Smooth muscle cell of the brain vasculature (primary cell): ENCODE measurements at places on chromosomes 1 and 21.

DNA sequence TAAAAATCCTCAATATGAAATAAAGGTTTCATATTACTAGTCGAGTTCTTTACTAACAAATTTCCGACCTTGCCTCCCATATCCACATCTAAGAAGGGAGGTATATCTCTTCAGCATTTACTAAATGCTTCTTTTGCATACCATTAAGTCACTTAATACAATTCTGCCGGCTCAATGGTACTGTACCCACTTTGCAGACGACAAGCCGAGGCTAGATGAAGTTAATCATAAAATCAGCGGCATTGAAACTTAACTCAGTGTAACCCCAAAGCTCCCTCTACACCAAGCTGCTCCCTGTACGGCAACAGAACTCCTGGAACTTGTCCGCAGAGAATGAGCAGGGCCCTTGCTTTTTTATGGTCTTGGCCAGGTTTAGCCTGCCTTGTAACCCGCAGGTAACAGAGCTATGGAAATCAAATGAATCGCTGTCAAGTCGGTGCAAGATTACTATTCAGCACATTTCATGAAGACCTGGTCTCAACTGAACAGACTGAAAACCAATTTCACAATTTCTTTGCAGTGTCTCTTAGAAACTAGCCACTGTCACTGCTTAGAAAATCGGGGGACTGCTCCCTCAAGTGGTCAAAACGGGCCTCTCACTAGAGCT lies 738 bp downstream of the INTS7 start:
- no peak for DNase-seq

GRCh38 chr1:177739780-177740179 lies 230.1 kb downstream of the SEC16B start:
- no peak for DNase-seq

DNA sequence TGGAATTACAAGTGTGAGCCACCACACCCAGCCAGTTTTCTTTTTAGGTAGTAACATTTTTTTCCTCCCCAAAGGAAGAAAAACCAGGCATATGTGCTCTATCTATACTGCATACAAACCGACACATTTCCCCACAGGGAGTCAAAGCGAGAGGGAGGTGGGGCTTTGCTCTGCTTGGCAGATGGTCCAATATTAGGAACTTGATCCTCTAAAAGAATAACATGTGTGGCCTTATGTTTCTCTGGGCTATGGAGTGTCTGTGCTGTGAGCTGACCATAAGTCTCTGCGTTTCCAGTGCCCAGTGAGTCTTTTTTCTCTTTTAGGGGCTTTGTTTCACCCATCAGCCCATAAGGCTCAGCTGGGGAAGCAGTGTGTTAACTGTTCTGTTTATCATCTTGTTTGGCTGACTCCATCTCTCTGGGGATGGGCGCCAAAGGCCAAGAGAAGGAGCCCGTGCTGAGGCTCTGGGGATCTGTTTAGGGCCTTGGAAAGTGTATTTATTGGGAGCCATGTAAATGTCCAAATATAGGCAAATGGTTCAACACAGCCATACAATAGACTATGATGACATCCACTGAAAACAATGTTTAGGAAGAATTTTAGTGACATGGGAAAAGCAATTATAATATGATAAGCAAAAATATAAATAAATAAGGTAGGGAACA lies 20.2 kb downstream of the LMOD1 start:
- no peak for DNase-seq

- DNase-seq: no peak
Measured at GRCh38 chr1:64515427-64515826, 45.5 kb downstream of the CACHD1 start.

- DNase-seq: no peak
Measured at GRCh38 chr1:48670234-48671020, 106.3 kb downstream of the BEND5 start.

DNA sequence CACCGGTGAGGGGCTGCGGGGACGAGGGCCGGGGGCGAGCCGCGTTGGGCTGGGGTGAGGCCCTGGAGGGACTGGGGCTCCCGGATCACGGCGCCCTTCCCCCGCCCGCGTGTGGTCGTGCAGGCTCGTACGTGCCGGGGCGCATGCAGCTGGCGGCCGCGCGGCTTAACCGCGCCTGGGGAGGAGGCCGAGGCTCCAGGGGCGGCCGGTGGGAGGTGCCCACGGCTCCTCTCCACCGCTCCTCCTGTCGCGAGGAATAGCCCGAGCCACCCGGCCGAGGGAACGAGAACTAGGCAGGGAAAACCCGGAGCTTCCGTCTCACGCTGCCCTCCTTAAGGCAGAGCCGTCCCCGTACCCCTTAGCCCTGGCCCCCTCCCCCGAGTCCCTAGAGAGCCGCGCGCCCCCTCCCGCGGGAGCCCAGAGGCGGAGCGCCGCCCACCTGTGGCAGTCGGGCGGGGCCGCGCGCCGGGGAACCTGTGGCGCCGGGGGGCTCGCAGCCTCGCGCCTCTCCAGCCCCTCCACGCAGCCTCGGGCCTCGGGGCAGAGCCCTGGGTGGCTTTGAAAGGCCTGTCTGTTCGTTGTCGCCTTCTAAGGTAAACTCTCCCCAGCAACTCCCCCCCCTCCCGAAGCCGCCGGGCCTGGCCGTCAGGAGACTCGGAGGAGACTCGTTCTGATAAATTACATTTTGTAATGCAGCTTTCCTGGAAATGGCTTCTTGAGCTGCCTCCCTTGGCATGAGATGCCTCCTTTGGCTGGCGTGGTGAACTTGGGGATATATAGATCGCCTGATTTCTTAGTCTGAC lies 746 bp downstream of the AK4 start:
- no peak for DNase-seq

DNA sequence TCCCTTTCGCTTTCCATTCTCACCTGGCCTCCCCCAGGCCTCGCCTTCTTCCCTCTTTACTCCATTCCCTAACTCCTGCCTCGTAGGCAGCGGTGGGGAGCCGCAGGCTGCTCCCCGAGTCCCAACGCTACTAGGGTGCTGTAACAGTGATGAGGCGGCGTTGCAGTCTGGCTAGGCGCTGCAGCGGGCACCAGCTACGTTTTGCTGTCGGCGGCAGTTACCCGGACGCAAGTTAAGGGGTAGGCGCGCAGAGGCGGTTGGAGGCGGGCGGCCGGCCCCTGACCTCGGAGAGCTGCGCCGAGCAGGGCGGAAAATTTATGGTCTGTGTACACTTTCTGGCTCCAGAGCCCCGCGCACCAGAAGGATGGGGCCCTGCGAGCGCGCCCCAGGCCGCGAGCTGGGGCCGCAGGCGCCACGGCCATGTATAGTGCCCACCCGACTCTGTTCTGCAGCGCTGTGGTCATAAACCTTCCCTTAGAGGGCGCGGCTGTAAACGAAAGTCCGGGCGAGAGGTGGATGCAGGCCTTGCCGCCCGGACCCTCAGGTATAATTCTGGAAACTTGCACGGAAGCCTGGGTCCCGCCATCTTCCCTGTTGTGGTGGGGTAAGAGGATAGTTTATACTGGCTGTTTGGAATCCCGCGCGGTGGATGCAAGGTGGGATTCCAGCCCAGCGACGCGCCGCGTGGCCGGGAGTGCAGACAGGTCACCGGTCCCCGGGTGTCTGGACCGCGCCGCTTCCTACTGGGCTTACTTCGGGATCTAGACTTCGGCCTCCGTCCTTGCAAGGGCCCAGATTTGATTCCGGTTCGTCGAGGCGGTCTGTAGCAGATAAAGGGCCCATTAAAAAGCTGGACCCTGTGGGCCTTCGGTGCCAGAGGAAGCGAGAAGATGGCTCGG lies 15.0 kb downstream of the HLX start:
- no peak for DNase-seq

DNA sequence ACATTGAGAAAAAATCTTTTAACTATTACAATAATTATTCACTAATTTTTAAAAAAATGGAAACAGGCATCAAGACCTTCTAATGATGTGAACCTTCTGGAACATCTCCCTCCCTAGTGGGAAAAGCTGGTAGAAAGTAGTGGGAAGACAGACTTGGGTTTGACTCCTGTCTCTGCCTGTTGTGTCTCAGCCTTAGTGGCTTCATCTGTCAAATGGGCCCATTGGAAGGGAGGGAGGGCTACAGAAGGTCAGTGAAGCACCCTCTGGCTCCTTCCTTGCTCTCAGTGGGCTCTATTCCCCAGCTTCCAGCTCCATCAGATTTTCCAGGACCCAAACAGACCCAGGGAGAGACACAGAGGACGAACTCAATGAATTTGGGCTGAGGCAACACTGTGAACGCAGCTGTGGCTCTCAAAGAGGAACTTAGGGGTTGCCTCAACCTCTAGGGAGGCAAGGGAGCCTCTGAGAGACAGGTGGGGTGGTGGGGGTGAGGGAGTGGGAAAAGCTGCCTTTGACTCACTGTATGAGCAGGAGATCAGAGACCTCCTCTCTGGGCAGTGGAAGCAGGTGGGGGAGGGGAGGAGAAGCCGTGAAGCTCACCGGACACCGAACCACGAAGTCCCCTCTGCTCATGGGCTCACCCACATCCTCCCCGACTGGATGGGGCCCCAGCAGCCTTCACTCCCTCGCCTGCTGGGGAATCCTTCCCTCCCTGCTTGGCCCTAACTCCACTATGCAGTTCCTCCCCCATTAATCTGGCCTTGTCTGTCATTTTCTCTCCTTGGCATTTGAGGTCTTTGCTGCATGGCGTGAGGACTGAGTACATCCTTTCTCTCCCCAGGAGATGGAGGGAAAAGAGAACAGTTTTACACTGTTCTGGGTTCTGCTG lies 4.5 kb downstream of the CNR2 start:
- no peak for DNase-seq

DNA sequence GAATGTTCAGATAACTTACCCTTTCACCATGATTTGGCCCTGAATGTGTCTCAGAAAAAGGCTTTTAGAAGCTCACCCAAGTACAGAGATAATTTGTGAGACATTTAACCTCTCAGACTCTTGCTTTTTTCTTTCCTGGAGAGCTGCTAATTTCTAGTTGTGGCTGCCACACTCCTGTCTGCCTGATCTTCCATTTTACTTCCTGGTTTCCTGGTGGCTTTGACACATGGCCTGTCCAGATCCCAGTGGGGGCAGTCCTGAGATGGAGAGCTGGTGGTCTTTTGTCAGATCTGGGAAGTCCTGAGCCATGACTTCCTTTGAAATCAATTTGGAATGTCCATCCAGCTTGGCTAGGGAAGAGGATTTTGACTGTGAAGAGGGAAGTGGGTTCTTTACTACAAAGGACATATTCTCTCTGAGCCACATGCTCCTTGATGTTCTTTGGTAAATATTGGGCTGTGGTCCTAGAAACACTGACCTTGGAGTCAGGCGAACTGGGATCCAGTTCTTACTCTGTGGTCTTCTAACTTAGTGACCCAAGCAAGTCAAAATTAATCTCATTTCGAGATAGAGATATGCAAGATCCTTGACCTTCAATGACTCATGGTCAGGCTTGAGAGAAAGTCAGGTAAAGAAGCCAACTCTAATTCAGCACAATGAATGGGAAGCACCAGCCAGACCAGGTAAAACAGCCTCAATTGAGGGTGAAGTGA lies 78.0 kb upstream of the HSD17B7 start:
- no peak for DNase-seq

DNA sequence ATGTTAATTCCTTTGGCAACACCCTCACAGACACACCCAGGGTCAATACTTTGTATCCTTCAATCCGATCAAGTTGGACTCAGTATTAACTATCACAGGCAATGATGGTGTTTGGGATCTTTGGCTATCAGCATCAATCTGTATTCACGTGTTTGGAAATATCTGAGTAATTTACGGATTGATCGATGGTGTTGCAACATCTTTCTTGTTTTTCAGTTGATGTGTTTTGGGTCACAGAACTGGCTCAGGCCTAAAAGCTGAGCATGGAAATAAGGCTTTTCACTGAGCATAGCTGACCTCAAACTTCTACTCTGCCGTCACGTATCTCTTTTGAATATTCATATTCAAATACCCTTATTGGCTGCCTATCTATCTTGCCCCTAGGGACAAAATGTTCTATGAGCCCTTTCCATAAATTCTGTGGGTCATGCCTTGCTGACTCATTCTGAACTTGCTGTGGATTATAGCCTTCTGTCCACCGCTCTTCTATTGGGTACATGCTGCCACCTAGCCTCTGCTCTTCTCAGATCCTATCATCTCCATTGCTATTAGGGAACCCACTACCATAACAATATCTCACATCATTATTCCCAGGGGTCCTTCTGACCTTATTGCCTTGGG lies 156.0 kb downstream of the PDE4B start:
- no peak for DNase-seq

DNA sequence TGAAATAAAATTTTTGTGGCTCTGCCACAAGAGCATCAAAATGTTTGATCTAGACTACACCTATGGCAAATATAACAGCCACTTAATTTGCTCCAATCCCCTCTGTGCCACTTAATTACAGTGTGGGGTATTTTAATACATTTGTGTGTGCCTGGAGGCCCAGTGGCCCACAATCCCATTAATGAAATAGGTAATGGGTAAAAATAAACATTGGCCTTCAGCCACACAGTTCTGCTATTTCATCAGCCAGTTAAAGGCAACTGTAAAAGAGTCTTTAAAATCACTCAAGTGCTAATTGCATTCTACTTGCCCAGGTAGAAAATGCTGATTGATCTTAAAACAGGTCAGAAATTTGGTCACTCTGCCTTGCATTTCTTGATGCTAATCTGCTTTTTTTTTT lies 151.6 kb upstream of the UBE2U start:
- DNase-seq: no peak

DNA sequence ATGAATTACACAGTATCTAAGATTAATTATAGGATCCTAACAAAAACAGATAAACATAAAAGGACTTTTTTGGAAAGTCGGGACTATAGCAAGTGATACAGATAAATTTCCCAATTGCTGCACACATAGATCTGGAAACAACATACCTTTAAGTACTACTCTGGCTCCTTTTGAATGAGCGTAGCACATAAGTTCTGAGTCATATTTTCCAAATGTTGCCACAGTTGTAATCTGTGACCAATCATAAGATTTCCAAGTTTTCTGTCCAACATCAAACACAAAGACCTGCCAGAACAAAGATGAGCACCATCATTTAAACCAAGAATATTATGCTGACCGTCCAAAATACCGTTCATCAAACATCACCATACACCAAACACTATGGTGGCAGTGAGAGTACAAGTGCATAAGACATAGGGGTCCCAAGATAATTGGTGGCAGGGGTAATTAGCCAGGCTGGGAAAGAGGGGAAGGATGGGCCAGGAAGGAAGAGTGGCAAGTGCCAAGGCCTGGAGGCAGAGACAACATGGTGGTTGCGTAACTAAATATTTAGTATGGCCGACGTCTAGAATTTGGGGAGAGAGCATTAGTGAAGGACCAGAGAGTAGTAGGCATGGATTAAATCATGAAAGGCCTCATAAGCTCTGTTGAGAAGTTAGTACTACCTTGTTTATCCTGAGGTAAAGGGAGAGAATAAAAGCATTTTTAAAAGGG lies 3.6 kb downstream of the CTBS start:
- no peak for DNase-seq

DNA sequence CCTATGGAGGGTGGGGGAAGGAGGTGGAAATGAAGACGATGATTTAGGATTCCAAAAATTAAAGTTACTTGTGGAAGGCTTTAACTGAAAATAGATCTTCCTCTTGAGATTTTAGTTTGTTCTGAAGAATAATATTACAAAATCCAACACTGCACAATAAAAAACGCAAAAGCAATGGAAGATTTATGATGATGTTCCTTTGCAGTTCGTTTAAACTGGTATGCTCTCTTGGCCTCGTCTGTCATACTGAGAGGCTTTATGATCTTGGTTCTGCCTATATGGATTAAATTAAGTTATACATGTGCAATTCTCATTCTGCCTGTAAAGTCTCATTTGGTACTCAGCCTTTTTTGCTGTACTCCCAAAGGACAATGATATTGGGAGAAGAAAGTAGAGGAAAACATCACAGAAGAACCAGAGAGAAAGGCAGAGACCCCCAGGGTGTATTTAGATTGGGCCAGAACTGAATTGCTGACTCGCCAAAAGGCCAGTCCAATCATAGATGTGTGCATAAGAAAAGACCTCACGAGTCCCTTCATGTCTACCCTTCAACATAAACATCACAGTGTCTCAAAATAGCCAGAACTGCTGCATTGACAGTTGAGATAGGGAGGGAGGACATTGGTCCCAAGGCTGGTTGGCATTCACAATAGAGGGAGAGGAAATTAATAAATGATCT lies 188.6 kb downstream of the GREM2 start:
- no peak for DNase-seq
